Thymus (tissue), 14 donors: ENCODE measurements at places on chromosomes 11 and 22. TPM values are rescaled to one million over a fixed set of nuclear protein-coding genes. Genes with fewer than 3 reads are reported as not detected.

DNA sequence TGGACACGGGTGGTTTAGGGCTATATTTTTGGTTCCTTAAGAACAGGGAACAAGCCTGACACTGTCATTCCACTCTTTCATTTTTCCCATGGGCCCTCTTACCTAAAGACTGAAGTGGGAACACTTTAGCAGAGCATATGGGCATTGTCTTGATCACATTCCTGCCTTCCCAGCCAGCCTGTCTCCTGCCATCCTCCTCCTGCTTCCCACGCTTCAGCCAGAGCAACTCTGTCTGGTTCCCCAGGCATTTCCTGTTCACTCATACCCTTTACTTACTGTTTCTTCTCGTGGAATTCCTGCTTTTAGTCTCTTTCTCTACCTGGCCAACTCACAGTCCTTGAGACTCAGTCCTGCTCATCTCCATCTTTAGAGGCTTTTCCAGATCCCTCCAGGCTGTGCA is 22.8 kb downstream of the MRPL16 start:
- H3K36me3 ChIP-seq, result no peaks in the 10 kb centered on the region
- DNase-seq, result no peak
- H3K4me1 ChIP-seq, result no peaks in the 10 kb centered on the region

DNA sequence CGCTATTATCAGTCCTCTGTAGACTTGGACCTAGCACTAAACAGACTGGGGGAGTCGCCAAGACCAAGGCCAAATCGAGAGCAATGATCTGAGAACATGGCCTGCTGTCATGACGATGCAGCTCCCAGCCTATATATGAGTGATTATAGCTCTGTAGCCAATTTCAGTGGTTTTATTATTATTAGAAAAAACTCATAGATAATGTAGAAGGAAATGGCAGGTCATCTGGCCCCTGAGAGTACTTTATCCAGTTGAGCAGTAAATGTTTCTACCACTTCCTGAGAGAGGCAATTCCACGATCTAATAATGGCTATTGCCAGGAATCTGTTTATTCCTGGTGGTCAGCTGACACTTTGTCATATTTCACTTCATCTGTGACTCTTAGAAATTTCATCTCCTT is 666.7 kb downstream of the OPCML start:
- H3K27me3 ChIP-seq, result no peaks in the 10 kb centered on the region
- H3K36me3 ChIP-seq, result no peaks in the 10 kb centered on the region
- H3K4me3 ChIP-seq, result no peak overlapping the region
- DNase-seq, result no peak

The NPAS4 gene
- total RNA-seq, result not detected

DNA sequence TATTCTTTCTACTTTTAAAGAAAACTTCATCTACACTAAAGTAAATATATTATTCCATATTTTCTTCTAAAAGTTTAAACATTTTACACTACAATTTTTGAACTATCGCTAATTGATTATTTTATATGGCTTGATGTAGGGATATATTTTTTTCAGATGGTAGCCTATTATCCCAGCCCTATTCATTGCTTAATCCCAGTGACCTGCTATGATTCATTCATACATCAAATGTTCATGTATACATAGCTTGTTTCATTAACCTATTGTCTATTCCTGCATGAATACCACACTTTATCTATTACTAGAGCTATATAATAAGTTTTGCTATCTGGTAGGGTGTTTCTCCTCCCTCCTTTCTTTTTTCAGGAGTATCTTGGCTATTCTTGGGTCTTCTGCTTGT is 5.0 kb upstream of the ROBO4 start:
- H3K4me3 ChIP-seq, result no peak overlapping the region
- no peak for DNase-seq
- H3K27ac ChIP-seq, result no peak overlapping the region
- no peaks in the 10 kb centered on the region for H3K4me1 ChIP-seq
- H3K36me3 ChIP-seq, result no peaks in the 10 kb centered on the region

GRCh38 chr11:76785513-76785912 is 2.4 kb downstream of the TSKU start:
- no peak for DNase-seq
- no peak overlapping the region for H3K27ac ChIP-seq
- H3K4me3 ChIP-seq, result no peak overlapping the region
- no peaks in the 10 kb centered on the region for H3K4me1 ChIP-seq
- peaks cover 60% of the 10 kb centered on the region for H3K27me3 ChIP-seq

The ARHGAP42 gene
- 24.4 TPM for total RNA-seq

- no peak overlapping the region for H3K4me3 ChIP-seq
- H3K4me1 ChIP-seq, result peaks cover 60% of the 10 kb centered on the region
- DNase-seq, result no peak
- H3K36me3 ChIP-seq, result no peaks in the 10 kb centered on the region
- H3K27me3 ChIP-seq, result peaks cover 8% of the 10 kb centered on the region
These were observed 14.1 kb downstream of the WT1 start for GRCh38 chr11:32420937-32421901.

DNA sequence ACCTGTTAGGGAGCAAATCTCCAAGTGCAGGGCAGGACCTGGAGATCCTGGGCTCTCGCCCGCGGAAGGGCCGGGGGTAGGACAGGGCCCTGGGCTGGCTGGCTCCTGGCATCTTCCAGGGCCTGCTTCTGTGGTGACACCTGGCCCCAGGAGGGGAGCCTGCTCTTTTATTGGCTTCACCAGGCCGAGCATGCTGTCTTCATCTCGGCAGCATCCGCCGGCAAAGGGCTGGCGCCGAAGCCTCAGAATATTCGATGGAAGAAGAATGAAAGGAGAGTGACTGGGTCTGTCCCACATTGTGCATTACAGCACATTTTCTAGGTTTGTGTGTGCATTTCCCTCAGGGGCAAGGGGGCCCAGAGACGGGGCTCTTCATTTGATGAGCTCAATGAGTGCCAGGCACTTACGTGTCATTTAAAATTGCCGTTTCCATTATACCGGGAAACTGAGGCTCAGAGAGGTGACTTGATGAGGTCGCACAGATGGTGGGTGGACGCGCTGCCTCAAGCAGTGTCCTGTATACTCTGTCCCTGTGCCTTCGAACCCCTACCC is 70.0 kb downstream of the RBX1 start:
- H3K4me1 ChIP-seq, result peaks cover 9% of the 10 kb centered on the region
- no peak for DNase-seq
- H3K4me3 ChIP-seq, result peak overlapping the region; percentile 84
- H3K27ac ChIP-seq, result peak overlapping the region; percentile 92
- peaks cover 21% of the 10 kb centered on the region for H3K27me3 ChIP-seq

DNA sequence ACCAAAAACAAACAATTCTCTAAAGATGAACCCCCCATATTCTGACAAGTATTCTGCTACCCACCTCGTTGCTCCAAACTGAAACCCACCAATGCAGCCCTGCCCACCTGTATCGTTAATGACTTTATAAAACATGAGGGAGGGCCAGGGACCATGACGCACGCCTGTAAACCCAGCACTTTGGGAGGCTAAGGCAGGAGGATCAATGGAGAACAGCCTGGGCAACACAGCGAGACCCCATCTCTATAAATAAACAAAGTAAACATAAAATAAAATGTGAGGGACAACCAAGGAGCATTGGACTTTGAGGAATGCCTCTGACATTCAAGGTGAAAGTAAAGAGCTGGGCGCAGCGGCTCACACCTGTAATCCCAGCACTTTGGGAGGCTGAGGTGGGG is 39.8 kb upstream of the ATXN10 start:
- H3K36me3 ChIP-seq, result no peaks in the 10 kb centered on the region
- H3K4me3 ChIP-seq, result no peak overlapping the region
- H3K4me1 ChIP-seq, result no peaks in the 10 kb centered on the region

GRCh38 chr11:78733031-78733430 is 158.4 kb upstream of the NARS2 start:
- H3K27me3 ChIP-seq, result no peaks in the 10 kb centered on the region
- H3K27ac ChIP-seq, result no peak overlapping the region
- H3K4me1 ChIP-seq, result no peaks in the 10 kb centered on the region

DNA sequence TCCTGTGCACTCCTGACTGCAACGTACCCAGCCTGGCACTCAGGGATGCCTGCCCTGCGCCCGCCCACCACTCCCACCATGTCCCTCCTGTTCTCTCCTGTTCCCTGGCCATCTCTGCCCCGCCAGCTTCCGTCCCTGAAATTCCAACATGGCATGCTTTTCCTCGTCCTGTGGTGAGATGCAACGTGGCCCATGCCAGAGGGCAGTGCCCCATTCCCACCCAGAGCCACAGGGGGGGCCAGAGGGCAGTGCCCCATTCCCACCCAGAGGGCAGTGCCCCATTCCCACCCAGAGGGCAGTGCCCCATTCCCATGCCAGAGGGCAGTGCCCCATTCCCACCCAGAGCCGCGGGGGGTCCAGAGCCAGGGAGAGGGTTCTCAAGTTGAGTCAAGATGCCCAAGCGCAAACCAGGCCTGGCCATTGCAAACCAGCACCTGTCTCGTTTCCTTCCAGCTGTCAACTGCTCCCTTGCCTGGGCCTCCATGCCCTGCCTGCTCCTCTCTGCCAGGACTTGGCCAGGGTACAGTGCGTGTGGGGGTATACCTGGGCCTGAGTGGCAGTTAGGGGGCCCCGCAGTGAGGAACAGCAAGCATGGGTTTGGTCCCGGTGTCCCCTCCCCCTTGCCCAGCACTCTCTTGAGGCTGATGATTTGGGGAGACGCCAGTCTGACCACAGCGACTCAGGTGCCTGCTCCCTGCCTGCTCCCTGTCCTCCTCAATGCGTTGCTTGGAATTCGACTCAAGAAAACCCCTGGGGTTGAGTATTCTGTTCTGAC is 14.6 kb downstream of the B3GAT1 start:
- H3K27ac ChIP-seq, result no peak overlapping the region
- no peak for DNase-seq
- H3K27me3 ChIP-seq, result peaks cover 5% of the 10 kb centered on the region

DNA sequence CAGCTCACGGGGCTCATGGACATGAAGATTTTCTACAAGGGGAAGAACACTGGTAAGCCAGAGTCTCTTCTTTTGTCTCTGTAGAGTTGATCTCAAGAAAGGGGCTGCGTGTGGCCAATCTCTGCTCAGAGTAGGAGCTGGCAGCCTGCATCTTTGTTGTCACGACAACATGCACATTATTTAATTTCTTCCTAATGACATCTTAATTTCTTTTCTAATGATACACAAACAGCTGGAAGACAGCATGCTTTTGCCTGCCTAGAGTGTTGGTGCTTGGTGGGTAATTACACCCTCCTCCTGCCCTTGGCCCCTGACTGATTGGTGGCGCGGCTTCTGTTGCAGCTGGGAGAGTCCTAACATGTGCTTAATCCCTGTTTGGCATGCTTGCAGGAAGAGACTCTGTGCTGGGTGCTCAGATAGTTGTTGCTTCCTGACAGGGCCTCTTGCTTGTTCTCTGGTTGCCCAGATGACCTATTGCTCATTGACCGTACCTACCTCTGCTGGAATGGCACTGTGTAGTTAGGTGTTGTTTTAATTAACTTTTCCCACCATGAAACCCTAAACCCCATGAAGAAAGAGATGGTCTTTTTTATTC is 106.9 kb upstream of the SORL1-AS1 start:
- no peaks in the 10 kb centered on the region for H3K4me1 ChIP-seq
- H3K4me3 ChIP-seq, result no peak overlapping the region
- no peak for DNase-seq
